ENCODE measurements at places on chromosomes 11 and 22.

DNA sequence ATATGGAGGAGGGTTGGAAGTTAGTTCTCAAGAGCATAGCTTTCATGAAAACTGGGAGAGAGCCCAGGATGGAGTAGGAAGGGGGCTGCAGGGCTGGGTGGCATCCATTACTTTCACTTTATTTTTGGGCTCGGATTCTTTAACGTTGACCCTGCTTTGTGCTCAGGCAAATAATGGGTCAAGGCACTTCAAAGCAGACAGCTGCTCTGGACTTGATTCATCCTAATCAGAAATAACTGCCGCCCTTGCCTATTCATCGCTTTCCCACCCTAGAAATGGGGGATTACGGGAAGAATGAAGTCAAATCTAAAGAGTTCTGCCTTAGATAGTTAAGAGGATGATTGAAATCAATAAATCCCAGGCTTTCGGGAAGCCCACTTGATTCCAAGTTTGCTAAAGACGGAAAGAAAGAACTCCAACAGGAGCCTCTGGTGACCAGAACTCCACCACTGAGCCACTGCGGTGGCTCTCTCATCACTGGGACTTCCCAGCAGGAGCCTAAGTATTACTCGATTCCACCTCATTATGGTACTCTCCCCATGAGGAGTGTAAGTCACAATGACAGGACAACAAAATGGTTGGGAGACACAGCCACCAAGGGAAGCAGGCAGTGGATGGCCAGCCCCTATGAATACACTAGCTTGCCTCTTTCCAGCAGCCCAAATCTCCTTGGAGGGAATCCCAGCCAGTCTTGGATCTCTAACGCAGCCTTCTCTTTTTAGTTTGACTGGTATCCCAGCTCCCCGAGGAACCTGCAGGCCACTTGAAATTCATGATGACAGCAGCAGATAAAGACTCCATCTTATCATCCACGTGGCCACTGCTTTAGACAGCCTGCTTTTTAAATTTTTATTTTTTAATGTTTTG lies 815.5 kb downstream of the NTM start:
- DNase-seq: no peak

- no peak for DNase-seq
Measured at GRCh38 chr22:39496131-39496838, 5.8 kb upstream of the MIEF1 start.

- DNase-seq: no peak
Measured at GRCh38 chr22:36617694-36618522, 85.6 kb downstream of the CACNG2 start.

- no peak for DNase-seq
Measured at GRCh38 chr22:39478441-39478850, 21.6 kb downstream of the MGAT3 start.

GRCh38 chr22:19351604-19352003 lies 60.1 kb upstream of the CLTCL1 start:
- DNase-seq: no peak

GRCh38 chr11:44506375-44507016 lies 59.0 kb upstream of the CD82 start:
- DNase-seq: no peak

GRCh38 chr22:25166266-25167040 lies 33.2 kb upstream of the CRYBB3 start:
- DNase-seq: no peak

DNA sequence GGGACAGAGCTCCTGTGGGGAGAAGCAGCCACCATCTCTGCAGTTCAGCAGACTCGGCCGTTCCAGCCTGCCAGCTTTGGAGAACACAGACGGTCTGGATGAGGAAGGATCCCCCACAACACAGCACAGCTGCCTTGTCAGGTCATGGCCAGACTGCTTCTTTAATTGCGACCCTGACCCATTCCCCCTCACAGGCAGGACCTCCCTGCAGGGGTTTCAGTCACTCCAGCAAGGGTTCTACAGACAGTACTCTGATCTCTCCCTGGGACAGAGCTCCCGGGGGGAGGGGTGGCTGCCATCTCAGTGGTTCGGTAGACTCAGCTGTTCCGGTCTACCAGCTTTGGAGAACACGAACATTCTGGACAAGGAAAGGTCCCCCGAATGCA lies 173.5 kb downstream of the TTC28 start:
- DNase-seq: no peak

- no peak for DNase-seq
Measured at GRCh38 chr22:20316217-20316843, 3.5 kb downstream of the DGCR6L start.

DNA sequence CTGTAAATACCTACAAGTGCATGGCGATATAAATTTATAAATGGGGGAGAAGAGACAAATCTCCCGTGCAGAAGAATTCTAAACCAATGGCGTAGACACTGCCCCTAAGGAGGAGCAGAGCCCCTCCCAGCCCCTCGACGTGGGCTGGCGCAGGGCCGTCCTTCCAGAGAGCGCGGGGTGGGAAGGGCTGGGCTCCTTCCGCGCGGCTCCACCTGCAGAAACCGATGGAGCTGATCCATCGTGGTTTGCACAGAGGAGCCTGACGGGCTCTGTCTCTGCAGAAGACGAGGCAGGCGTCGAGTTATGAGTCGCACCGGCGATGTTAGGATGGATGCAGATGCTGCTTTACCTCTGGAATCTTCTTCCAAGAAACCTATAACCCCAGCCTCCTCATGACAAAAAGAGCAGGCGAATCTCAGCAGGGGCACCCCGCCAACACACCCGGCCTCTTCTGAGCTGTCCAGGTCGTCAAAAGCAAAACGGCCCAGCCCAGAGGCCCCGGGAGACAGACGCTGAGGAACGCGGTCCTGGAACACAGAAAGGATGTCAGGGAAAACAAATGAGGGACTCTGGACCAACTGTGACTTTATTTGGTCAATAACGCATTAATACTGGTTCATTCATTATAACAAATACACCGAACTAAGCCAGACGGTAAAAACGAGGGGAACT lies 11.0 kb upstream of the B4GALNT4 start:
- DNase-seq: no peak

- DNase-seq: no peak
Measured at GRCh38 chr22:38238519-38239071, 34.2 kb downstream of the TMEM184B start.

- DNase-seq: no peak
Measured at GRCh38 chr22:27462190-27462589, 339.4 kb downstream of the MN1 start.

DNA sequence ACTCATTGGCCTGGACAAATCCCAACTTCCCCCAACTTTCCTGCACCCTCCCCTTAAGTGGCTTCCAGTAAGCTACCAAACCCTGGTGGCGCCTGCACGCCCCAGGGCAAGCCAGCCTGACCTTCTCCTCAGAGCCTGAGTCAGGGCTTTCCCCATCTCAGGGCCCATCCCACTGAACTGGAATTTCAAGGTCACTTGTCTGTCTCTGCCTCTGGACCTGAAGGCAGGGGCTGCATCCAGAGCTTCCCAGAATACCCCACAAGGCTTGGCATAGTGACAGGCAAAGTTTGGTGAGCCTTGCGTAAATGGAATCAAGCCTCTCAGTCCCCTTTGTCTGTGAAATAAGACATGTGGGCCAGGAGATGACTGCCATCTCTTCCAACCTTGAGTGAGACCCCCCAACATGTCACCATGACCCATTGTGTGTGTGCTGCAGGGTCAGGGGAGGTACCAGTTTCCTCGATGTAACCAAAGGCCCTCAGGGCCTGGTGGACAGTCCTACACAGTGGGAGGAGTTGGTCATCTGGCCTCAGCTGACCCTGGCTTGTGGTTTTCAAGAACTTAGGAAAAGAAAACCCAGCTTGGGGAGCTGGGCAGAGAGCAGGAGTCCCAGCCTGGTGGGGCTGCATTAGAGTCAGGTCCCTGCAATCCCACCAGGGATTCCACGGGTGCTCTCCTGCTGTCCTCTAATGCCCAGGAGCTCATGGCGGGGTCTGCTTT lies 8.9 kb downstream of the ALX4 start:
- DNase-seq: no peak

DNA sequence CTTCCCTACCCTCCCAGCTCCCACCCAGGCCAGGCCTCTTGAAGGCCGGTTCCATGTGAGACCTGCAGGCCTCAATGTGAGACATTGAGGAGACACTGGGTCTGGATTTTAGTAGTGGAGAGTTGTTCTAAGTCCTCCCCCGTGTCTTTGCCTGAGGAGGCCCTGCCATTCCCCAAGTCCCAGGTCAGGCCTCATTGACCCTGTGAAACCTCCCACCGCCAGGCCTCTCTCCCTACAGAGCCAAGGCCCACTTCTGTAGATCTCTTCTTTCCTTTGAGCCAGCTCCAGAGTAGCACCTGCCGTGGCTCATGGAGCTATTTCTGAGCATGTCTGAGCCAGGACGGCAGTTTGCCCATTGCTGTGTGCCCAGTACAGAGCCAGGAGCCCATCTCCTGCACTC lies 1419.6 kb downstream of the TBC1D22A start:
- DNase-seq: no peak

DNA sequence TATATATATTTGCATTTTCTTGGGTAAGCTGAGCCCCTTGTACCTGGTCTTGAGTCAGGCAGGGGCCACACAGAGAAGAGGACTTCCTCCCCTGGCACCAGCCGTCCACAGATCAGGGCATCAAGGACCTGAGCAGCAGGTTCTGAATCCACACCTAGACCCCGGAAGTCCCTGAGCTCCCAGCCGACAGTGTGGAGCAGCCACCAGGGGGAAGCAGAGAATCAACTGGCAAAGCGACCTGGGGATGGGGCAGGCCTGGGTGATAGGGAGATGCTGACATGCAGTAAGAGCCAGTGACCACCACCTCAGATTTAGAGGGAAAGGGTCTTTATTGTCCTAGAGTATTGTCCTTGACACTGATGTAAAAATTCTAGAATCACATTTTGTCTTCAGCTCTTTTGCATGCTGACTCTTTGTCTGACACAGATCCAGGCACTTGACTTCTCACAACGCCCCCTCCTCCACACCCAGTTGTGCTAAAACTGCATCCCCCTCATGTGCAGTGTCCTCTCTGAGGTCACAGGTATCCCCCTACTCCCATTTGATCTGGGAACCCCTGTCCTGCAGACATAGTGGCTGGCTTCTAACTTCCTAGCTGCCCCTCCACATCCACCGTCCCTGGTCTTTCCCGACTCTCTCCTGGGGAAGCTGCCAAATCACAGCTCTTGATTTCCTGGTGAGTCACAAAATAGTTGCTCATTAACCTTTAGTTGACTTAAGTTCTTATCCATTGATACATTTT lies 109.3 kb downstream of the GGTLC2 start:
- DNase-seq: no peak

DNA sequence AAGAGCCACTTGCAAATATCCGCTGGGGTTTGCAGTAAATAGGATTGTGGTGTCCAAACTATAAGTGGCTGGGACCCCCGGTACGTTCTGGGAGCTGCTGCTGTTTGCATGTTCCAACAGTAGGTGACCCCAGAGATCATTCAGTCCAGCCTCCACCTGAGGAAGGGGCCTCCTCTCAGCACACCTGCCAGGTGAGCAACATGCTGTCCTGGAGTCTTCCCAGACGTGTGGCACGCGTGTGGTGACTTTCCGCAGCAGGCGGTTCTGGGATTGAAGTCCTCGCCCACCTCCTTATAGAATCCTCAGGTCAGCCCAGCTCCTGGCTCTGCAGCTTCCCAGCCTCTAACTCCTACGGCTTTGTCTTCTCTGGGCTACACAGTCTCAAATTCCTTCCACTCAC lies 6.7 kb downstream of the P2RX3 start:
- DNase-seq: no peak

DNA sequence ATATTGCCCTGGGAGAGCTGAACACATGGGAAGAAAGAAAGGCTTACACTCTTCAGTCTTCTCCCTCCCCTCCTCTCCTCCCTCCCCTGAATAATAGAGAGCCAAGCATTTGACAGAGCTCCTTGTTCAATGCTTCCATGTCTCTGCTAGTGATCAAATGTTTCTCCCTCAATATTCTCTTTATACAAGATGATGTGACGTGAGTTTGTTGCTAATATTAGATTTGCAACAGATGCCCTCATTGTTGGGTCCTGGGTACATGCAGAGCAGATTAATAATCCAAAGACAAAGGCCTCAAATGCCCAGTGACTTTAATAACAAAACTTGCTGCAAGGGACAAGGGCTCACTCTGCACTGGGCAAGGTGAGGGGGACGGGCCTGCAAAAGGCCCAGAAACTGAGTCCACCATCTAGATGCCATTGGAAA lies 7.1 kb upstream of the ENDOD1 start:
- no peak for DNase-seq

All from NCI-H446 treated with DMSO at 0.1 percent for 48 hours (cell line).